ENCODE measurements at places on chromosomes 12 and 14.
A peak's percentile ranks its signal among the peaks of the same experiment; 100 is the strongest.

DNA sequence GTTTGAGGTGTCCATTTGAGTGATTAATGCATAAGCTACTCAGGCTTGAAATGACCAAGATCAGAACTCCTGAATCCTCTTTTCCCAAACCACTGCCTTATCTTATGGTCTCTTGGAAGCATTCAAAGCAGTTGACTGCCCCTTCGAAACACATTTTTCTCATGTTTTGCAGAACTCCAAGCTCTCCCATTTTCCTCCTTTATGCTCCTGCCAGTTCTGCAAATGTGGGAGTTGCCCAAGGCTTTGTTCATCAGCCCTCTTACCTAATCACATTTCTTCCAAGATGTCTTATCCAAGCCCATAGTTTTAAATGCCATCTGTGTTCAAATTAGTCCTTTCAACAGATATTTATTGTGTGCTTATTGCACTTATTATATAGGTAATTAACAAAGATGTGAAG, 1.8 kb upstream of the DNAAF2 start:
- no peak for DNase-seq

GRCh38 chr12:4052691-4053090, 179.5 kb upstream of the PARP11 start:
- no peak for DNase-seq

- DNase-seq: peak; percentile 22
Observed at GRCh38 chr12:64633940-64634337, 23.6 kb downstream of the RASSF3 start.

- DNase-seq: no peak
Observed at GRCh38 chr12:65879878-65880277, 55.6 kb downstream of the HMGA2 start.

DNA sequence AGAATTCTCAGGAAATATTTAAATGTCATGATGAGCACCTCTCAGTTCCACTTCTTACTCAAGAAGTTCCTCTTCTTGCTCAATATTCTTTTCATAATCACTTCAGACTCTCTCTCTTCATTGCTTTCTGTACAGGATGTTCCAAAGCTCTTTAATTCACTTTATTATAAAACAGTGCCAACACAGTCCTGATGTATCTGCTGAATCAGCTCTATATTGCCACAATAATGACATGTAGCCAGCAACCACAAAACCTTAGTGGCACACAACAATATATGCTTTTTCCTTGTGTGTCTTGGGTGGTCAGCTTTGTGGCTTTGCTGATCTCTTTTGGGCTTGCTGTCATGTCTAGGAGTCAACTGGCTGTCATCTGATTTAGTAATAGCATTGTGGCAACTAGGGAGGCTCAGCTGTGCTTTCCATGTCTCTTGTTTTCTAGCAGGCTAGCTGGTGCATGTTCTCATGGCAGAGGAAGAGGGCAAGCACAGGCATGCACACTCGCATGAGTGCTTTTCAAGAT, 52.8 kb upstream of the SLC2A13 start:
- DNase-seq: peak; percentile 7

GRCh38 chr12:121668750-121669520, 519 bp downstream of the MORN3 start:
- peak; percentile 64 for DNase-seq

GRCh38 chr12:70883855-70884254, 36.7 kb downstream of the PTPRR start:
- no peak for DNase-seq

- DNase-seq: no peak
Observed at GRCh38 chr12:47376927-47377326, 297.2 kb upstream of the AMIGO2 start.

DNA sequence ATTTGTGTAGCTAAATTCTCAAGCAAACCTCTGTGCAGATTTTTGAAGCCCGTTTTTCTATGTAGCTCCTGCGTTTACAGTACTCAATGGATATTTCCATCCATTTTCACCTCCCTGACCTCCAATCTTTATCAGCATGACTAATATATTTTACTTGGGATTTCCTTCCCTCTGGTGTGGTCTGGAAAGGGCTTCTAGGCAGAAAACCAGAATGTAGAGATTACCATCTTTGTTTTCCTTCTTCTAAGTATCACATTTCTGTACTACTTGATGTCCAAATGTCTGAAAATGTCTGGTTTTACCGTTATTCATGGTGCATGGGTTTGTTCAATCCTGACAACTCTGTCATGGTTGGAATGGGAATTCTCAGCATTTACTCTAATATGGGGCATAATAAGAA, 907.6 kb upstream of the FLRT2 start:
- DNase-seq: no peak

- peak; percentile 55 for DNase-seq
Observed at GRCh38 chr14:99971941-99972747, 93.1 kb upstream of the EVL start.

- DNase-seq: no peak
Observed at GRCh38 chr12:104942075-104942474, 16.0 kb downstream of the SLC41A2 start.

DNA sequence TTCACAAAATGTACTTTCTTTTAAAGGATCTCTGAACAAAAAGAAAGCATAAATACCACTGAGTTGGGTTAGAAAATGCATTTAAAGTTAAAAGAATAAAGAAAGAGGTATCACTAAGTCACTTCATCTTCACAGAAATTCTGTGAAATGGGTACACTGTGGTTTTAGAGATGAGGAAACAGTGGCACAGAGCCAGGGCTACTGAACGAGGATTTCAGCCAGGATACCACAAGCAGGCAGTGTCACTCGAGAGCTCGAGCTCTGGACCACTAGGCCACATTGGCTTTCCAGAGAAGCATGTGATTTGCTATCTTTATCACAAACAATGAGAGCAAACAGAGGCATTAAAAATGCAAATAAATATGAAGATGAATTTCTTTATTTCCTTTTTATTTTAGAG, 51.0 kb downstream of the WDHD1 start:
- DNase-seq: no peak

GRCh38 chr14:100660882-100661635, 65.6 kb upstream of the DLK1 start:
- no peak for DNase-seq

DNA sequence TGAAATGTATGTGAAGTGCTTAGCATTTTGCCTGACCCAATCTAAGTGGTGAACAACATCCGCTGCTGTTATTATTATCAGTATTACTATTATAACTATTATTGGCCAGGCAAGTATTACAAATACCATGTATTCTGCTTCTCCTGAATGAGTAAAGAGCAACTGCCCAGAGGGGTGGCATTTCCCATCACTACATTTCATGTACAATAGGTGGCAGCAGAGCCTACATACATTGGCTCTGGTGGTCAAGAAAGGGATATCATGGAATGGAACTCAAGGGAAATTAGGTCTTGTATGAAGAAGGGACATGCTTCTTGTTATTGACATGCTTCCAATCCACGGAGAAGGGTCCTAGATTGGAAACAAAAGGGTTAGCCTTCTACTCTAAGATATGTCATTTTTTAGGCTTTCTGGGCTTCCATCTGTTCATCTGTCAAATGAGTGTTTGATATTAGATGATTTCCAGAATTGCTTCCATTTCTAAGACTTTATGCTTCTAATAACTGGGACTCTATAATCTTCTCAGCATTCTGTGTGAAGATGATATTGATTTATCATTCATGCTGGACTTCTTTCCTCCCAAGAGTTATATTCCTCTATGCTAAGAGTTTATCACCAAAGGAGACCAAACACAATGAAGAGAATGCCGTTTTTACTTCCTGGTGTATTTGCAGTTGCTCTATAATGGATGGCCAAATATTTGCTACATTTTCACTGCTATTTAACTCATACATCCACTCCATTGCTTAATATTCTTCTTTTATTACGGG, 239.1 kb downstream of the SSPN start:
- DNase-seq: peak; percentile 6

DNA sequence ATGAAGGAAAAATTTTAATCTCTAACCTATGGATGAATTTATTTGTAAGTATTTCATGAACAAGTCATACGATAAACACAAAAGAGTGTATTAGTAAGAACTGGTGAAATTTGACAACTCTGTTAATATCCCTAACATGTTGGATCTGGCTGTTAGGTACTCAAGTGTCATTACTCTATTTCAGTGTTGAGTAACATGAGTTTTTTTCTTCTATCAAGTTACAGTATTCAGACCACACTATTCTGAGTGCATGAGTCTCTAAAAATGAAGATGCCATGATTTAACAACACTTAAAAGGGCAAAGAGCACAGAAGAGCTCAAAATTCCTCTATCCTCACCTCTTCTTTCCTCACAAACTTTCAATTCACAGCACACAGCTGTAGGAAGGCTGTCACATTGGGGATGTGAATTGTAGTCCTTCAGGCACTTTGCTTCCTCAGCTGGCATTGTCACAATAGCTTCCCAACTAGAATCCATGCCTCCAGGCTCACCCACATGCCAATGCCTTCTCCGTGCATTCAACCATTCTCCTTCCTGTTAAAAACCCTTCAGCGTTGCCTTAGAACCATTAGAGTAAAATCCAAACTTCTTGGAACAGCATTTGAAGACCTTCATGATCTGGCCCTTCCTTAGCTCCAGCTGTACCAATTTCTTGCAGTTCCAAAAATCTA, 73.7 kb upstream of the DBX2 start:
- no peak for DNase-seq

GRCh38 chr12:120872487-120872886, 31.7 kb downstream of the SPPL3 start:
- no peak for DNase-seq

DNA sequence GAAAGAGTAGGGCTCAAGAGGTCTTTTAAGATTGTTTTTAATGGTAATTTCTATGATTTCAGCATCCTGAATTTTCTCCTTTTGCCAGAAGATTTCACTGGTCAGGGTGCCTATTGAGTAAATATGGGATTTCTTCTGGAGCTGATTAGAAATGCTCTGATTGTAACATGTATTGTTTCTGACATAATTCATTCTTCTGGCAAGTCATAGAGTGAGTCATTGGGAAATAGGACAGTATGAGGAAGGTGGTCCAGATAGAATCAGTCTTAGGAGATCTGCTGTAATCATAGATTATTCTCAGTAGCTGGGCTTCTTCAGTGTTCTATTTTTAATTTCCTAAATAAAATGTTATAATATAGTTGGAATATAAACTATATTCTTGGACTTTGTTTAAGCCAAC, 182.0 kb upstream of the NAV3 start:
- DNase-seq: no peak

- DNase-seq: no peak
Observed at GRCh38 chr14:105100910-105101309, 35.7 kb upstream of the GPR132 start.

GRCh38 chr12:116529048-116529447, 30.1 kb upstream of the MAP1LC3B2 start:
- DNase-seq: no peak

DNA sequence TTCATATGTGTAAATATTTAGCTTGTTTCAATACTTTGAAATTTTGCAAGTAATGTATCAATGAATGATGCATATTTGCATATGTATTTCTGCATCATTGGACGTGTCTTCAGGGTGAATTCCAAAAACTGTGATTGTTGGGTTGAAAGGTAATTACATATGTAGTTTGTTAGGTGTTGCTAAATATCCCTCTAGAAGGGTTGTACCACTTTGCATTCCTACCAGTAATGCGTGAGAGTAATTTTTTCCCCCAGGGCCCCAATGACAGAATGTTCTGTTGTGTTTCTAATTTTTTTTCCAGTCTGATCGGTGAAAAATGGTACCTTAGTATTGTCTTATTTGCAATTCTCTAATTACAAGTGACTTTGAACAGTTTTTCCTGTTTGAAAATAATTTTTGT, 408.9 kb downstream of the NAV3 start:
- no peak for DNase-seq

- no peak for DNase-seq
Observed at GRCh38 chr12:63037746-63038712, 103.1 kb upstream of the PPM1H start.

DNA sequence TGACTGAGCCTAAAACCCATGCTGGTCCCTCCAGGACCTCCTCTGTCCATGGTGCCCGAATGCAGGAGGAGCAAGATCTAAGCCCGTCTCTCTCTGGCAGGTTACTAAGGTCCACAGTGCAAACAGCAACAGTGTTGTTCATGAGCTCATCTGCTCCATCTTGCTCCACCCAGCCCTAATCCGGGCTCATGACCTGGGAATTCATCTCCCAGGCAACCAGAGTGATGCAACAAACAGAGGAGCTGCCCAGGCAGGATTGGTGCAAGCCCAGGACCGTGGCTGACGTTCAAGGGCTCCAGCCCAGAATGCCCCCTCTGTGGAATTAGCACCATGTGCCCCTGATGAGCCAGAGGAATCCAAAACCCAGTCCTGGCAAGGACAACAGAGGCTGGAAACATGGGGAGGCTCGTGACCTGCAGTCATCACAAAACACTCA, 29.9 kb downstream of the HSPB8 start:
- no peak for DNase-seq

GRCh38 chr12:103247531-103247930, 248.2 kb downstream of the C12orf42 start:
- no peak for DNase-seq

- DNase-seq: no peak
Observed at GRCh38 chr14:24875203-24875838, 174.6 kb downstream of the STXBP6 start.

- DNase-seq: no peak
Observed at GRCh38 chr12:62789851-62790250, 145.1 kb downstream of the PPM1H start.

DNA sequence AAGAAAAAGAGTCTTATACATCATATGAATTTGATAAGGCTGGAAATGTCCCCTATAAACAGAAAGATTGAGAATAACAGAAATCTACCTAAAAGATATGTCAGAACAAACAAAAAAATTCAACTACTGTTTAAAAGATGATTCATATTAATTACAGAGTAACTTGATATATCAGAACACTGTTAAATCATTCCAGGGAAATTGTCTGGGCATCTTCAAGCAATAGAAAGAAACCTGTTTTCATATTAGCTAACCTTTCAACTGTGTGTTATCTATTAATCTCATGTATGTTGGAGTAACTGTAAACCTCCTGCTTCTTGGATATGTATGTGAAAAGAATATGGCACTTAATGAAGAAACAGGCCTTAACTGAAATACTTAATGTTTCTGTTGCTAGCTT, 96.7 kb downstream of the NUBPL start:
- DNase-seq: no peak

DNA sequence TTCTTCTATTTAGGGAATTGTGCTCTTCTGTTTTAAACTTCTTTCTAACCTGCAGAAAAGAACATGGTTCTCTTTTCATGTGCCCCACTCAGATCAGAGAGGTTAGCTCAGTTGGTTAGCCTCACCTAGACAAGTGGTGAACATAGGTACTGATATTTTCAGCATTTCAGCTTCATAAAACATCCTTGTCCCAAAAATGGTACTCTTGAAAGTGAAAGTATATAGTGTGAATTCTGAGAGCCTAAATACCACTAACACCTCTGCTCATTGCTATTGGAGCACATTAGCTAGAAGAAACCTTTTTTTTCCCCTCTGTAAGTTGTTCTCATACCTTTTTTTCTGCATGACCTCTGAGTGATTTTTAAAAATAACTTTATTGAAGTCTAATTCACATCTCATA, 17.6 kb downstream of the UBE3B start:
- DNase-seq: no peak

GRCh38 chr14:49892301-49892635, 614 bp upstream of the ARF6 start:
- peak; percentile 50 for DNase-seq

GRCh38 chr14:104856869-104857860, 7.9 kb upstream of the CEP170B start:
- DNase-seq: no peak

- no peak for DNase-seq
Observed at GRCh38 chr14:64601571-64601970, 51.8 kb downstream of the PPP1R36 start.

Measured in activated T-cell treated with anti-CD3 and anti-CD28 coated beads, Interleukin-2, amount 50 U/mL, for 72 hours (primary cell).